Stimulated activated memory B cell treated with anti-CD40 and anti-IgM and Interleukin-4, amounts not matched to agents 10 μg/mL and 1 μg/mL and 100 μg/mL, for 72 hours (primary cell): ENCODE measurements at places on chromosomes 4 and X.

GRCh38 chr4:159272273-159273140, 169.6 kb downstream of the RAPGEF2 start:
- no peak for ATAC-seq

GRCh38 chr4:22625311-22625710, 67.4 kb upstream of the GBA3 start:
- no peak for ATAC-seq

- no peak for ATAC-seq
Observed at GRCh38 chr4:121408-122084, 2.8 kb upstream of the ZNF718 start.

DNA sequence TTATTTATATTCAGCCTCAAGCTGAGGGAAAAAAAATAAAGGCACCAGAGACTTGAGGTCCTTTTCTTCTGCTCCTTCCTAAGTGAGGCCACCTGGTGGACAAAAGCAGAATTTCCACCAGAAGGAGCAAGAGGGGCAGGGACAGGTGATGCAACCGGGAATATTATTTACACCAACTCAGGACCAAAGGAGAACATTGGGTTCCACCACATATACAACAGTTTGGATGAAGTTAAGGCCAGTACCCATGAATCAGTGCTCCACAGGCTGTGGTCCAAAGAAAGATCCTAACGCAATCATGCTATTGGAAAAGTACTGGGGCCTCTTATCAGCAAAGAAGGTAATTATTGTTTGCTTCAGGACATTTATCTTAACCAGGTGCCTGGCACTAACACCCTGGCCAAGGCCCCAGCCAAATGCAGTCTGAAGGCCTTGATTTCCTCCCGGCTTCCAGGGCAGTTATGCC, 57.4 kb downstream of the TSC22D3 start:
- ATAC-seq: no peak

- ATAC-seq: no peak
Observed at GRCh38 chr4:69995526-69996016, at the start of gene STATH. TSS of gene STATH (plus strand) at chr4:69995966. CDS start at chr4:69998438, 2,472 bp downstream.

DNA sequence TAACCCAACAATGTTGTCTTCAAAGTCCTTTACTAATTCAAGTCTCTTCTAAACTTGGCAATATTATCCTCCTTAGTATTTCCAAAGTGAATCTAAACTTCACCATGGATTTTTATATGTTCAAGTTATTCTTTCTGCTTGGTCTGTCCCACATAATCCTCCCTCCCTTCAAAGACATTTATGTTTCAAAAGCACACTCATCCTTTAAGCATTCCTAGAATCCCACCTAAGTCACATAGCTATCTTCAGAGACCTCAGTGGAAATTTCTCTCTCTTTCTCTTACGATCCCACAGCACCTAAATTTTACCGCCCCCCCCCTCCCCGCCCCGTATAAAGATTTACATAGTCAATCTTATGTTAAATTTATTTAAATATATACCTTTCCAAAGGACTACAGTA, 314.9 kb upstream of the GRIA3 start:
- no peak for ATAC-seq

GRCh38 chrX:117063224-117063623, 600.4 kb upstream of the CT83 start:
- no peak for ATAC-seq

DNA sequence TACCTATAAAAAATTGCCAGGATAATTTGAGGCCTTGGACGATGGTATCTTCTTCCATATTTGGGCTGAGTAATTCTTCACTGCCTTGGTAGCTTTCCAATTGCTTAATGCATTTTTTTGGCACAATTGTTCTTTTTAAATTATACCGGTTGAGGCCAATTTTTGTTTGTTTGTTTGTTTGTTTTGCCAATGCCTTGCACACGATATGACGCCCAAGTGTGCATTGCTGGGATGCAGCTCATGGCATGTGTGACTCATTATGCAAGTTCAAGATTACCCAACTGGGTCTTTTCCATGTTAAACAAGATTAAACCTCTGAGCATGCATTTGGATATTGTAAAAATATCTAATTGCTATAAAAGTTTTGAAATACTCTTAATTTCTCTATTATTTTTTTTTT, 71.1 kb upstream of the KCNIP4 start:
- no peak for ATAC-seq

GRCh38 chr4:177308847-177309521, 690 bp upstream of the NEIL3 start:
- no peak for ATAC-seq

DNA sequence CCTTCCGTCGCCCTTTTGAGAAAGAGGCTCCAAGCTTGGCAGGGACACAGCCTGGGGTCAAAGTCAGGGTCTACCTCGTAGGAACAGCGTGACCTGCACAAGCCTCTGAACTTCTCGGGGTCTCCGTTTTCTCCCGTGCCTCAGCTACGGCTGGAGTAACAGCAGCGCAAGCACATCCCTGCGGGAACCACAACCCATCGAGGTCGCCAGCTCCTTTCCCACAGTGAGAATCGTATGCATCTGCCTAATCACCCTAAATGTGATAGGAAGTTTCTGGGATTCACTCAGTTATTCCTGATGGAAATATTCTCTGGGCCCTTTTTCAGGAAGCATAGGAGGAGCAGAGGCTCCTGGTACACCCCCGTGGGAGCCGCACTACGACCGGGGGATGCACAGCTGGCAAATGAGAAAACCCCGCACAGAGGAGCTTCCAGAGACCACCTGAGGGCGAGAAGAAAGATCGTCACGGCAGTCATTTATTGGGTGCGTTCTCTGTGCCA, 24.7 kb downstream of the PPP2R2C start:
- ATAC-seq: no peak

- ATAC-seq: no peak
Observed at GRCh38 chr4:152464030-152464823, 71.7 kb downstream of the FBXW7 start.

DNA sequence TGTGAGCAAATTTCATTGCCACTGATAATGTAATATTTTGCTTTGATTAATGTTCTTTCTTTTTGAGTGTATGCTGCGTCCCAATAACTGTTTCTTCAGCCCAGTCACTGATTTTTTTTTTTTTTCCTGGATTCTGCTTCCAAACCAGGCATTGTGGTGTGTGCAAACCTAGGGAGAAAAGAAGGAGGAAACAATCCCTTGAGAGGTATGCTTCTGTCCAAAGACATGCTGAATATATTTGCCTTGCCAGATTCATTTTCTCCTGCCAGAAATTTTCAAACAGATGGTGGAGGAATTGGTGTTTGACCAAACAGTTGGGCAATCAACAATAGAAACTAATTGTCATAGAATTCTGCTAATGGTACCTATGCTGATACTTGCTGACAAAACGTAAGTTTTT, 753.6 kb downstream of the RPA4 start:
- no peak for ATAC-seq

- ATAC-seq: no peak
Observed at GRCh38 chr4:7335344-7336066, 99.2 kb downstream of the PSAPL1 start.

- no peak for ATAC-seq
Observed at GRCh38 chrX:23578079-23578478, 89.2 kb upstream of the PRDX4 start.

DNA sequence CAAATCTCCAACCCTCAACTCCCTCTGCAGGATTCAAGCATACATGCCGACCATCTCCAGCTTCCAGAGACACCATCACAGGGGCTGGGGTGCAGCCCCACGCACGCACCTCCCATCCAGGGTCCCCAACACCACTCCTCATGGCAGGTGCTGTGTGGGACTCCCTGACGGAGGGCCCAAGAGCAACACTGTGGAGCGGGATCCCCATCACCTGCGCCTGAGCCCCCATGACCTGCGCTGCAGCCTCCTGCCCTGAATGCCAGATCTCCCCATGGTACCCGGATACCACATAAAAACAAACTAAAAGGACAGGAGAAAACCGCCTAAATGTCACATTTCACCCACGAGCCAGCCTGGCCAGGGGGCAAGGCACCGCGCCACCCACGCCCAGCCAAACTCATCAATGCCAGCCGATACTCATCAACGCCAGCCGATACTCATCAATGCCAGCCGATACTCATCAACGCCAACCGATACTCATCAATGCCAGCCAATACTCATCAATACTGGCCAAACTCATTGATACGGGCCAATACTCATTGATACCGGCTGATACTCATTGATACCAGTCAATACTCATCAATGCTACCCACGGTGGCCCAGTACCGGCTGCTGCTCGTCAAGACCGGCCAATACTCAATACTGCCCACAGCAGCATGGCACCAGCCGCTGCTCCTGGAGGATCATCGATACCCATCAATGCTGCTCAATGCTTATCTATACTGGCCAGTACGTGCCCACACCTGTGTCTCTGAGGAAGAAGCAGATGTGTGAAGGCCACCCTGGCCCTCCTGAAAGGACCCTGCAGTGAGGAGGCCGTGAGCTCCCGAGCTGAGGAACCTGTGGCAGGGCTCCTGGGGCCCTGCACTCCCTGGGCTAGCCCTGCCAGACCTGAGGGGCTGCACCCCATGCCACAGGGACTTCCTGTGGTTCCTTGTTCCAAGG, 6.2 kb downstream of the CTBP1 start:
- no peak for ATAC-seq

DNA sequence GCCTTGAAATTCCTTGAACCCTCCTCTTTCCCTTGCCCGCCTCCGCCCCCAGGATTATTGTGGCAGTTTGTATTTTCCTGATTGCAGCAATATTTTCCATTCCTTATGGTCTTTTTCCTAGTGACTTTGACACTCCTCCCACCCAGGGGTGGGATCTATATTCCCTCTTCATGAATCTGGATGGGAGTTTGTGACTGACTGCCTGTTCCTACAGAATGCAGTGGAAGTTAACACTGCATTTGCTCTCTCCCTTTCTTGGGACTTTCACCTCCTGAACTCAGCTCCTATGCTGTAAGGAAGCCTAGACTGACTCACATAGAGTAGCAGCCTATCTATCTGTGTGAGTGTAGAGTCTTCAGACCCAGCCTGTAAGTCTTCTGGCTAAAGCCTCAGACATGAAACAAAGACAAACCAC, 2.2 kb downstream of the FUNDC2 start:
- ATAC-seq: no peak

DNA sequence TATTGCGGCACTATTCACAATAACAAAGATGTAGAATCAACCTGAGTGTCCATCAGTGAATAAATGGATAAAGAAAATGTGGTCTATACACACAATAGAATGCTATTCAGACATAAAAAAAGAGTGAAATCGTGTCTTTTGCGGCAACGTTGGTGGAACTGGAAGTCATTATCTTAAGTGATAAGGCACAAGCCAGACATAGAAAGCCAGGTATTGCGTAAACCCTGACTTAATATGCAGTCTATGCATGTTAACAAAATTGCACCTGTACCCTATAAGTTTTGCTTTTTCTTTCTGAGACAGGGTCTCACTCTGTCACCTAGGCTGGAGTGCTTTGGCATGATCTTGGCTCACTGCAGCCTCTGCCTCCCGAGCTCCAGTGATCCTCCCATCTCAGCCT, 28.6 kb downstream of the KIAA0232 start:
- ATAC-seq: no peak

GRCh38 chrX:106959901-106960300, 39.7 kb downstream of the CLDN2 start:
- ATAC-seq: no peak

GRCh38 chrX:80816051-80816450, 6.4 kb upstream of the BRWD3 start:
- no peak for ATAC-seq

GRCh38 chr4:54423066-54423465, 194.0 kb downstream of the PDGFRA start:
- no peak for ATAC-seq

DNA sequence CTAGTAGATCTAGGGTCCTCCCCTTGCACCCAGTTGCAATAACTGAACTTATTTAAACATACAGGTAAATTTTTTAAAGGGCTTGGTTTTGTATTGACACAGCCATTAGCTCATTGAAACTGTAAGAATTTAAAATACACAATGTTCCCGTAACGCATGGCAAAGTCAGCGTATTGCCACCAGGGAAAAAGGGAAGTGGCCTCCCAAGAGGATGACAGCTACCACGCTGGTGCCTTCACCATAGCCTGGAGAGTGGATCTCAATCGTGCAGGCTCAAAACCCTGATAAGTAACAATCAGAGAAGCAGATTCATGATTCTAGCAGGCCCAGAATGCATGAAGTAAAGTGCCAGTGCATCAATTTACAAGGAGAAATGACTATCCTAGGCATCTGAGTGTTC, 49.4 kb upstream of the RELL1 start:
- no peak for ATAC-seq
